ENCODE measurements at places on chromosomes 7 and 10. TPM values are rescaled to one million over a fixed set of nuclear protein-coding genes. Genes with fewer than 3 reads are reported as not detected.

DNA sequence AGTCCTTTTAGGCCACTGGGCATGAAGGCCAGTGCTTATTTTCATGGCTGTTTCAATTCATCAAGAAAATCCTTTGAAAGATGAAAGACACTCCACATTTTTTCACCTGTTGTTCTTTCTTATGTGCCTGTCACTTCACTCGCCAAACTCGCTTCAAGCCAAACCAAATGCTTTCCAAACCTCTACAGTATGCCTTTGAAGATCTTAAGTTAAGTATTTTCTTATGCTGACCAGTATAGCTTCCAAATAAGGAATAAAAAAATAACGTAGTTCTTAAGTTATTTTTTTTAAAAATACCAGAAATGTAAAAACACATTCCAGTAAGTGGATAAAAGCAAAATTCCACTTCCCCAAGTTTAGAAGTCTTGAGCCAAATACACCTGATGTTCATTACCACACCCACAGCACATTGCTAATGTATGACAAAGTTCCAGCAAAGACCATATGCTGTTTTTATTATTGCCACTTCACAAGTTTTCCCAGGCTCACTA, 186.1 kb downstream of the MTERF1 start:
- DNase-seq: no peak

GRCh38 chr10:43665054-43665453, 16.4 kb upstream of the ZNF32 start:
- no peak for DNase-seq

- no peak for DNase-seq
Observed at GRCh38 chr7:95755277-95755934, 16.9 kb upstream of the DYNC1I1 start.

DNA sequence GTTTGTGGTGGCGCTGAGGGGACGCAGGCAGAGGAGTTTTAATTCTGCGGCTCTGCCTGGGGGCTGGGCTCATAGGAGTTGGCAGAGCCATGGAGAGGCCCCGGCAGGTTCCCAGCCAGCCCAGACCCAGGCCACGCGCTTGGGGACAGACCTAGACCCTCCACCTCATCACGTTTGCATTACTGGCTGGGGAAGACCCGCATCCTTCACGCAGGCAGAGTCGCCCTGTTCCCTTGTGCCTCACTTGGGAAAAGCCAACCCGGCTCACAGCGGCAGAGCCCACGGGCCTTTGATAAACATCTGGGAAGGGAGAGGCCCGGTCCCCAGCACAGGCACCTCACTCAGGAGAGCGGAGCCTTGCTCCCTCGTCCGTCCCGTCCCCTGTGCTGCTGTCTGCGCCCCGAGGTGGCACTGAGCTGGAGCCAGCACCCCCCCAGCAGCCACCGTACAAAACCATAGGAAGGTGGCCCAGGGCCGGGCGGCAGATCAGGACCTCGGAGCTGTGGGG, 112.8 kb downstream of the CYTH3 start:
- DNase-seq: no peak

DNA sequence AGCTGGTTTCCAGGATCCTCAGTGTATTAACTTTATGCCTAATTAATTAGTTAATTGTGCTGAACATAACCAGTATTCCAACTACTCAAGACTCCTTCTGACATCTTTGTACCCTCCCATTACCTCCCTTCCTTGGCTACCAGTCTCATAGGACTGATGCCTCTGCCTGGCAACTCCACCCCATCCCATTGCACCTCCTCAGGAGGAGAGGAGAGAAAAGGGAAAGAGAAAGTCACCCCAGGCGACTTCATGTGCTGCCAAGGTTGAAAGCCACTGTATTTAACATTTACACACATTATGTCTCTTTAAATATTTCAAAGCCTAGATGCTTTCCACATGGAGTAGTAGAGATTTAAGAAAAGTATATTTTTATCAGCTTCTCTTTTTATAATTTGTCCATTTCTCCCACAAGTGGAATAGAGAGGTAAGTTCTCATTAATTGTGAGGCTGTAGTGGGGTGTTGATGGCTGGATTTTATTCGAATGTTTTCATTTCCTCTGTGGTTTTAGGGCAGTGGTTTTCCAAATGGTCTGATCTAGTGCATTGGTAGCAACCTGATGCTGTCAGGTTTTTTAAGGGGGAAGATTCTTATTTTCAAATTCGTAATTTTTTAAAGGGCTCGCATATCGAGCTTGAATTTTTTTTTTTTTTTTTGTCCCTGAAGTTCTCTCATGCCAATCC, 148.0 kb downstream of the BICC1 start:
- DNase-seq: no peak

- DNase-seq: no peak
Observed at GRCh38 chr7:101470668-101471487, 108.2 kb downstream of the COL26A1 start.

- DNase-seq: no peak
Observed at GRCh38 chr7:70640266-70640833, 491.6 kb upstream of the GALNT17 start.

Gene APBB1IP
- 0.82 TPM for total RNA-seq

- DNase-seq: peak; percentile 78
Observed at GRCh38 chr10:71713135-71714030, 6.2 kb downstream of the C10orf105 start.

DNA sequence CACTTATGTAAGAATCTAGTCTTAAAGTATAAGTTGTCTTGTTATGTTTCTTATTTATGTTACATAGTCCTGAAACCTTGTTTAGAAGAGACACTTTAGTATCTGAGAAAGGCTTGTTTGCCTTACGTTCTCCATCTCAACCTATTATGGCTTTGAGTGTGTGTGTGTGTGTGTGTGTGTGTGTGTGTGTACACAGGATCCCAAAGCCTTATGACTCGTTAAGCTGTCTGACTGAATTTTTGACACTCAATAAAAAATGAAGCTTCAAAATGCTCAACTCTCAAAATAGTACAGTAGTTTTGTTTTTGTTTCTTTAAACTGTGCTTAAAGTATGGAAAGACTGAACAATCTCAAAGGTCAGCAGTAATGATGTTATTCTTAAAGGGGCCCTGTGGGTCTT, 18.0 kb downstream of the CALU start:
- no peak for DNase-seq

GRCh38 chr10:17580885-17581284, 36.3 kb downstream of the HACD1 start:
- no peak for DNase-seq
